Glutamatergic neuron (in vitro differentiated cells): ENCODE measurements at places on chromosomes 3 and 15.

GRCh38 chr3:71584394-71585011, 975 bp upstream of the FOXP1 start:
- no peak for DNase-seq

DNA sequence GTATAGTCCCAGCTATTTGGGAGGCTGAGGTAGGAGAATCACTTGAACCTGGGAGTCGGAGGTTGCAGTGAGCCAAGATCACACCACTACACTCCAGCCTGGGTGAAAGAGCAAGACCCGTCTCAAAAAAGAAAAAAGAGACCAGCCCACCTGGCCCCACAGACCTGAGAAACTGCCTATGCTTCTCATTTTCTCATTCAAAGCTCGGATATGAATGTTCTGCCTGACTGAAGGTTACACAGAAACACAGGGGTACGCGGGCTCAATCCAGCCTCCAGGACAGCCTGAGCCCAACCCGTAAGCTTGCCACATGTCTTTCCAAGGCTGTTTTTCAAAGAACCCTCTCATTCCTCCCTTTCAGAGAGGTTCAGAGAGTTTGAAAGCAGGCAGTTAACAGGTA, 9.7 kb upstream of the LRRC15 start:
- no peak for DNase-seq

DNA sequence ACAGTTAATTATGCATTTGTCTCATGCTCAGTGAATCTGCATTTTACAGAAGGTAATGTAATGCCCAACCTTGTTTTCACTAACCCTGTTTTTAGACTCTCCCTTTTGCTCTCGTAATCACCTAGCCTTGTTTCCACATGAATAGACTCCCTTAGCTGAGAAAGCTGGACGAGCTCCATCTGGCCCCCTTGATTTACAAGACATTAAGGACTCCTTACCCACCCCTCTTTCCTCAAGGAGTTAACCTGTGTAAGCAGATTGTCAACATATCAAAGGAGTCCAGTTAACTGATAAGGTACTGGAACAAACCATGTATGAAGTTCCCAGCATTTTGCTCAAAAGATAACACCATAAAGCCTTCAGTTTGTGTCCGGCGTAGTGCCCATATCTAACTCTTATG, 99.6 kb downstream of the VPS8 start:
- no peak for DNase-seq

DNA sequence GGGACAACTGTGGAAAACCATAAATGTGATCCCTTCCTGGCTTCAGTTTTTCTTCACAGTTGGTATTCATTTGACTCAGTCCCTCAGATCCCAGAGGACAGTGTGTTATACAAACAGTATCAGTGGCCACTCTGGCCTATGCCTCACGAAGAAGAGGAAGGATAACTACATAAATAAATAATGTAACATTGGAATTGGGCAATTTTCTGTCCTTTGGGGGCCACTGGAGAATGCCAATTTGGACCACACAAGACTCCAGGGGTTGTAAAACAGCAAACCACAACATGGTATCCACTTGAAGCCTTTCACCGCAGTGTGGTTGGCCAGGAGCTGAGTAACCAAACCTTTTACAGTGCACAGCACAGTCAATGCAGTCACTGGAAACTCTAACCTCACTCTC, 1077.0 kb downstream of the ROBO2 start:
- no peak for DNase-seq

- DNase-seq, result no peak
Measured at GRCh38 chr3:15989419-15989818, 185.1 kb upstream of the GALNT15 start.

DNA sequence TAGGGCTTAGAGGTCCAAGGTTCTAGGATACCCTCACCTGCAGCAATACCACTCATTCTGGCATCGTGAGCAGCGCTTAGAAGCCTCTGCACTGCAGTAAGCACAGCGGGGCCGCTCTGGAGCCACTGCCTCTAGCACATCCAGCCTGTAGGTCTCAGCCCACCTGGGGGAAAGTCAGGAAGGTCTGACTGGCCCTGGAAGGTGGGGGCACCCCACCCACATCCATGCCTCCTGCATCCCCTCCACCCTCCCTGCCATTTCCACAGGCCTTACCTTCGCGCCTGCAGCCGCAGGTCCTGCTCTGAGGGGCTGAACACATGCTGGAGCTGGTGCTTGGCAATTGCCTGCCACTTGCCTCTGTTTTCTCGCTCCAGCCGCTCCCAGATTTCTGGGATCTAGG, 901 bp upstream of the RASSF1 start:
- DNase-seq, result no peak

GRCh38 chr3:20340324-20340928, 154.4 kb upstream of the SGO1 start:
- DNase-seq, result peak; percentile 73

DNA sequence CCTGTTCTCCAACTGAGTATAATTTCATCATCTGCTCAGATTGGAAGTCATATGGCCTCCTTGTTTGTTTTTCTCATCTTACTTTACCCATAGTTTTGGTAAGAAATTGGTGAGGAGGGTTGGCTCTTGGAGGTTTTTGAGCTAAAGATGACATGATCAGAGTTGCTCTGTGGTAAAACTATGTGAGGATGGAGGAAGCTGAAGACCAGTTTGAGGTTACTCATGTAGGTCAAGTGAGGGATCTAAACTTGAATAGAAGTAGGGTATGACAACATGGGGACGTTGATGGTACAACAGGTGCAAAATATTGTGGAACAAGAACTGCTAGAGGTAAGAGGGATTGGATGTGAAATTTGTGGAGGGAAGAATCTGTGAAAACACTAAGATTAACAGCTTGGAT, 87.7 kb upstream of the NEO1 start:
- no peak for DNase-seq

GRCh38 chr15:84721371-84721770, 5.4 kb upstream of the SEC11A start:
- DNase-seq, result no peak

DNA sequence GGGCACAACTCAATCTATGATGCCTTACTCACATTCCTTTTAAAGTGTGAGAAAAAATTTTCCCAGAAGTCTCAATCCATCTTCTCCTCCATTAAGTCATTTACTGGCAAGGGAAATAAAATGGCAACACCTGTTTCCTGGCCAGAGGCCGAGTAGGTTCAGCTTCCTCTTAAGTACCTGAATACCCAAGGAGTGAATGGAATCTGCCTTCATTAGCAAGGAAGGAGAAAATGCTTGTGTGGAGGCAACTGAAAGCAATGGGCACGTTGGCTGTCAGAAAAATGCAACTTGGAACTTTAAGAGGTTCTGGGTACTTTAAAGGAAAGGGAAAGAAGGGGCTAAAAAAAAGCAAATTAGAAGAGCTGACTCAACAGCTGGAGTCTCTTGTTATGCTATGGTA, 423.6 kb upstream of the ARL6 start:
- no peak for DNase-seq

DNA sequence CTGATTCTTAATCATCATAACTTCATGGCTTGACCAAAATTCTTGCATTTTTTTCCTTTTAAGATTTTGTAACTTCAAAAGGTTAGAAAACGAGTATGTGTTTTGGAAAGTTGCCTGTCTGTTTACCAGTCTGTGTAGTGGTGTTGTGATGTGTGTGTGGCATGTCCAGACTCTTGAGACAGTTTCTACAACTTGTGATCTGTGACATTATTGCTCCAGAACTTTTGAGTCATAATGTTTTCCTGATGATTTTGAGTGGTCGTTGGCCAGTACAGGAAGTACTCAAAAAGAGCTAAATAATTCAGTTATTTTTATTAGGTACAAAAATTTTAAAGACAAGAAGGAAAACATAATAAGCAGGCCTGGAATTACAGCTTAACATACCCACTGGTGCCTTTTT, 229.0 kb upstream of the C2CD4B start:
- DNase-seq, result no peak

GRCh38 chr15:70308011-70308734, 210.5 kb upstream of the TLE3 start:
- no peak for DNase-seq

- no peak for DNase-seq
Measured at GRCh38 chr3:185046603-185047002, 106.3 kb downstream of the C3orf70 start.

- no peak for DNase-seq
Measured at GRCh38 chr15:48516121-48516520, 129.4 kb downstream of the FBN1 start.

- no peak for DNase-seq
Measured at GRCh38 chr3:110352841-110353604, 718.6 kb upstream of the NECTIN3 start.

DNA sequence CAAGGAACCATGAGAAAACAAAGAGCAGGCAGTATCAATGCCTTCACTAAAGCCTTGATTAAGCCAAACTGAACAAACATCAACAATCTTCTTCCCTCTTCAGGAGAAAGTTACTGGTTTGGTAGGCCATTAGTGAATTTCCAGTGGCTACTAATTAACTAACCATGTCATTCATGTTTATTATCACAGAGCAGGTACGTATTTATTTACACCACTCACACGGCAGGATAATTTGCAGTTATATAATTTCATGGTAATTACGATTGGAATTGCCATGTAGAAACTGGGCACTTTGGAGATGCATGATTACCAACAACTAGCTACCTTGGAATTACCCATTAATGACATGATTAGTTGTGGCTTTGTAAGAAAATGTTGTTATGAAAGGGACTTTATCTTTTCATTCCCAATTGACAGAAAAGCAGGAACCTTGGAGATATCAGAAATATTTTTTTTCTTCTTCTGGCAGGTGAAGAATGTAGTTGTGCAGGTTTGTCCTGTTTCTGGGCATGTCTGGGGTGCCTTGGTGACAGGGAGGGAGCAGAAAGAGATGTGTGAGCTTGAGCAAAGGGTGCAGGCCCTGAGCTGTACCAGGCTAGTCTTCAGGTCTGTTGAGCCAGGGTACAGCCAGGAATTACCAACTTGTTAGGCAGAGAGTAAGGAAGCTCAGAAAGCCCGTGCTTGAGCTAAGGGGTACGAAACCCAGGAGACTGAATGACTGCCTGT, 310.7 kb downstream of the RORA start:
- DNase-seq, result no peak

- peak; percentile 37 for DNase-seq
Measured at GRCh38 chr15:83284559-83285283, at the start of gene BNC1. TSS of gene BNC1 (minus strand) at chr15:83284664. CDS start at chr15:83284628, 36 bp downstream.

DNA sequence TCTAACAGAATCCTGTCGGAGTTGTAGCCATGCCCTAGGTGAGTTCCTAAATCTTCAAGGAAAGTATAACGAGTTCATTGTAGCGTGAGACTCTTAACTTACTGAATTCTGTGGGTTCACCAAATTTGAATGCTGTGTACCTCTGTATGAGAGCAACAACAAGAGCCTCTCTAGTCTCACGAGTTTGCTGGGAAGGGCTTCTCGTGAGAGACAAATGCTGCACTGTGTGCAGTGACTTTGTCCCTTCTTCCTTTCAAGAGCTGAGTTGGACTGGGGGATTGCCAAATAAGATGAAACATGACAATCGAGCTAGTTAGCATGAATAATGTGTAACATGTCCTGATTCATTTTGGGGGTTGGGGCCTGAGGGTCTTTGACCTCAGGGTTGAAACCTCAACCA, 32.2 kb downstream of the KAT2B start:
- DNase-seq, result no peak

DNA sequence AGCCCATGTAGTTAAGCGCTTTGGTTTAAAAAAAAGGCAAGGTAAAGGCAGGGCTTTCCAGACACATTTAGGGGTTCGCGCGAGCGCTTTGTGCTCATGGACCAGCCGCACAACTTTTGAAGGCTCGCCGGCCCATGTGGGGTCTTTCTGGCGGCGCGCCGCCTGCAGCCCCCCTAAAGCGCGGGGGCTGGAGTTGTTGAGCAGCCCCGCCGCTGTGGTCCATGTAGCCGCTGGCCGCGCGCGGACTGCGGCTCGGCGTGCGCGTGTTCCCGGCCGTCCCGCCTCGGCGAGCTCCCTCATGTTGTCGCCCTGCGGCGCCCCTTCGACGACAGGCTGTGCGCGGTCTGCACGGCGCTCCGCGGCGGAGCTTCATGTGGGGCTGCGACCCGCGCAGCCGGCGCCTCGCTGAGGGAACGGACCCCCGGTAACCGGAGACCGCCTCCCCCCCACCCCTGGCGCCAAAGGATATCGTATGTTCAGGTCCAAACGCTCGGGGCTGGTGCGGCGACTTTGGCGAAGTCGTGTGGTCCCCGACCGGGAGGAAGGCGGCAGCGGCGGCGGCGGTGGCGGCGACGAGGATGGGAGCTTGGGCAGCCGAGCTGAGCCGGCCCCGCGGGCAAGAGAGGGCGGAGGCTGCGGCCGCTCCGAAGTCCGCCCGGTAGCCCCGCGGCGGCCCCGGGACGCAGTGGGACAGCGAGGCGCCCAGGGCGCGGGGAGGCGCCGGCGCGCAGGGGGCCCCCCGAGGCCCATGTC, 927 bp downstream of the SMAD6 start:
- DNase-seq, result peak; percentile 52

- no peak for DNase-seq
Measured at GRCh38 chr3:79421273-79421672, 346.5 kb downstream of the ROBO1 start.

DNA sequence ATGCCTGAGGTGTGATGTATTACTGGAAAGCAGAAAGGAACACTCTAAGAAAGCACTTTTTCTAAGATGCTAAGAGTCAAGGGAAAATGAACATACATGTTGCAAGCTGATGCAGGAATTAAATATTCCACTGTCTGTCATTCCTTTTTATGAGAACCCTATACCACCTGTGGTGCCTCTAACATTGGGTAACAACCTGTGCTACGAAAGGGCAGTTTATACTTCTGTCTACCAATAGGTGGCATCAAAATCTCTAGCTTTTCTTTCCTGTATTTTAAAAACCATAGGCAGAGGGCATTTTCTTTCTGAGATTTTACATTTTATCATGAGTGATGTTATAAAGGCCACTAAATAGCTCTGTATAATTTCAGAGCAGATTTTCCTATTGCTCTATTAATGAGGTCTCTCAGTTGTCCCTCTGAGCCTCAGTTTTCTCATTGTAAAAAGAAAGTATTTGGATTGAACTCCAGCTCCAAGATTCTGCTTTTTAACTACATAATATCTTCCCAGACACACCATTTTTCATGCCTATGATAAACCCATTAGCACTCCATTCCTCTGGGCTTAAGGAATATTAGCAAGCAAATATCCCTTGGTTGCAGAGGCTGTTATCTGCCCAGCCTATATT, 3.5 kb upstream of the CPNE4 start:
- no peak for DNase-seq

- no peak for DNase-seq
Measured at GRCh38 chr3:30199855-30200254, 406.5 kb upstream of the TGFBR2 start.

- peak; percentile 57 for DNase-seq
Measured at GRCh38 chr15:98649472-98650416, 1.4 kb downstream of the IGF1R start.

DNA sequence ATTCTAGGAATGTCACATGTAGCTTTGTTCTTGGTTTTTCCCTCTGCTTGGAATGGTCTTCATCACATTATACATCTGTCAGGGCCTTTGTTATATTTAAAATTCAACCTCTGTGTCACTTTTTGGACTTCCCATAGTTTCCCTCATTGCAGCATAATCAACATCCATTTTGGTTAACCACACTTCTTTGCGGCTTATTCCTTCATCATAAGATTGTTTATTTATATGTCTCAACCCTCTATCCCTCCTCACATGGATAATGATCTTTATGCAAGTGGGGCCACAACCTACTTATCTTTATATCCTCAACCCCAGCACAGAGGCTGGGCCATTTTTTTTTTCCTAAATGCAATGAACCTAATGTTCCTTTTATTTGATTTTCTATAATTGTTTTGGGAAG, 260.0 kb upstream of the THBS1 start:
- DNase-seq, result no peak
